SHP77 (cell line): ENCODE measurements at places on chromosomes 13 and 19.

- no peak for DNase-seq
Measured at GRCh38 chr19:5561559-5561958, 6.2 kb downstream of the TINCR start.

DNA sequence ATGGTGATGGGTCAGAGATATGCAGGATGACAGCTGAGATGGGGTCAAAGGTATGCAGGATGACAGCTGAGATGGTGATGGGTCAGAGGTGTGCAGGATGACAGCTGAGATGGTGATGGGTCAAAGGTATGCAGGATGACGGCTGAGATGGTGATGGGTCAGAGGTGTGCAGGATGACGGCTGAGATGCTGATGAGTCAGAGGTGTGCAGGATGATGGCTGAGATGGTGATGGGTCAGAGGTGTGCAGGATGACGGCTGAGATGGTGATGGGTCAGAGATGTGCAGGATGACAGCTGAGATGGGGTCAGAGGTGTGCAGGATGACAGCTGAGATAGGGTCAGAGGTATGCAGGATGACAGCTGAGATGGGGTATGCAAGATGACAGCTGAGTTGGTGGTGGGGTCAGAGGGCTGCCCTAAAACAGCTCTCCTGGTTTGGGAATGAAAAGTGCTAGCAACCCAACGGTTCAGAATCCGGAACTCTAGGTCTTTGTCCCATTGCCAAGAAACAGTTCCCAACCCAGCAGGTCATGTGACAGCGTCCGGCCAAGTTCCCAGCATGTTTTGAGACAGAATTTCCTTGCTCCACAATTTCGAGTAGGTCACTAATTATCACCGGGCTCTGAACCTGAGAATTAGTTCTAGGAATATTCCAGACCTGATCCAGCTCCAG, 3.2 kb downstream of the SELENOW start:
- no peak for DNase-seq

DNA sequence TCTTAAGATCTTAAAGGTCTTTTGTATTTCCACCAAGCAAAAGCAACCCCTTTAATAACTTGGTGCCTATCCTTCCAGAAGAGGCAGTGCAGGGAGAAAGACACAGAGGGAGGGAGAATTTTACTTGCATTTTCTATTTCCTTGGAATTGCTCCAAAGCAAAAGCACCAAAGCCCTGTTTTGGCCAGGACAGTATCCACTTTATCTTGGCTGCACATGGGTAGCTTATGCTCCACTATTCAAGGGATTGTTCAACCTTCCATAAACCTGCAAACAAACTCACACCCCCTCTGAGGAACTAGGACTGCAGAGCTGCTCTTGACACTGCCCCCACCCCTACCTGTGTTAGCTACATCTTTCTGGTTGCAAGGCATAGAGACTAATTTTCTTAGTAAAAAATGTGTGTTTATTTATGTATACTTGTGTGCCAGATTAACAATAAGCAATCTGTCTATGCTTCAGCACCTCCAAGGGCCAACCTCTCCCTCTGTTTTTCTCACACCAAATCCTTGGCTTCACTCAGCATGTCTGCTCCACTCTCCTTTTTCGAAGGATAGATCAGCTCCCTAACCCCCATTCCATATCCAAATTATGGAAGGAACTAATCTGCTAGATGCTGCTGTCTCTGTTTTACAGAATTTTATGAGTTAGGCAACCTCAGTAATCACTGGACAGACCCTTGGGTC, 68.1 kb upstream of the KLF12 start:
- no peak for DNase-seq

GRCh38 chr13:91459485-91459884, 61.1 kb downstream of the GPC5 start:
- no peak for DNase-seq

GRCh38 chr19:58429745-58430144, 10.2 kb downstream of the ZNF132 start:
- DNase-seq = no peak

DNA sequence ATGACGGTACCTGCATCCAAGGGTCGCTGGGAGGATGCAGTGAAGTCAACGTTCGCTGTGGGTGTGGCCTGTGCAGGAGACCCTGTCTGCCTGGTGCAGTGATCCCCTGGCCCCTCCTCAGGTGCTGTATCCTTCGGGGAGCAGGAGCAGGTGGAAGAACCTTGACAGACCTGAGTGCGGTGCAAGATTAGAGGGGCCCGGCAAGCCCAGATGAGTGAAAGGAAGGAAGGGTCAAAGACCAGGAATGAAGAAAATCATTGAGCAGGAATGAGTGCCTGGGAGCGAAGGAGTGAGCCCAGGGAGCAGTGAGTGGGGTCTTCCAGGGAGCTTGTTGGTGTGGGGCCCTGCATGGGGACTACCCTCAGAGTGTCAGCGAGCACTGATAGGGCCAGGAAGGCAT, 12.7 kb downstream of the B3GNT8 start:
- DNase-seq = no peak

DNA sequence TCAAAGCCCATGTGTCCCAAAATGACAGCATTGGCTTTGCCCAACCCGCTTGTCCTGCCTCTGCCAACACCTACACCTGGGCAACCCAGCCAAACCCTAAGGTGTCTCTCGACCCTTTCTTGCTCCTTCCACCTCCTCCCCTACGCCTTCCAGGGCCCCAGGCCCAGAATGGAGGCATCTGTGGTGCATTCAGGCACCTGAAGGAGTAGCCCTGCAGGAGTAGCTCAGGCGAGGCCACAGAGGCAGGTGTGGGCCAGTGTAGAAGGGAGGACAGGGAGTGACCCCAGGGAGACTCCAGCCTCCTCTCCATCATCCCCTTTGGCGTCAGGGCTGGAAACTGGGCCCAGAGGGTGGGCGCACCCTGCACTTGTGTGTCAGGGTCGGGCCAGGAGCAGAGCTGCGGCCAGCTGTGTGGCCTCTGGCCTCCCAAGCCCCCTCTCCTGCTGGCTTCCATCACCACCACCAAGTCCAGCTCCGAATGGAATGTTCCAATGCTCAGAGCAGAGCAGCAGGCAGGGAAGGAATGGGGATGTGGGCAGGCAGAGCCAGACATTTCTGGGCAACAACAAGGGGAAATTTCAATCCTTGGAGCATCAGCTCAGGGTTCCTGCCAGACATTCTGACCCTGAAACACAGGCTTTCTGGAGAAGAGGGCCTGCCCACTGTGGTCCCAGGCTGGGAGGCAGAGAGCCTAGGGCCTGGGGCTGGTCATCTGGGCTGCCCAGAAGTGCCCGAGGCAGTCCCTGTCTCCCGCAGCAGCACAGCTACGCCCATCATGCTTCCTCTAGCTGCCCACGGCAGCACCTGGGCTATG, 16.4 kb downstream of the PLEKHF1 start:
- DNase-seq = no peak

- DNase-seq = no peak
Measured at GRCh38 chr19:48591021-48591420, 15.5 kb upstream of the SPACA4 start.

- no peak for DNase-seq
Measured at GRCh38 chr19:1161716-1162115, 12.4 kb downstream of the SBNO2 start.

DNA sequence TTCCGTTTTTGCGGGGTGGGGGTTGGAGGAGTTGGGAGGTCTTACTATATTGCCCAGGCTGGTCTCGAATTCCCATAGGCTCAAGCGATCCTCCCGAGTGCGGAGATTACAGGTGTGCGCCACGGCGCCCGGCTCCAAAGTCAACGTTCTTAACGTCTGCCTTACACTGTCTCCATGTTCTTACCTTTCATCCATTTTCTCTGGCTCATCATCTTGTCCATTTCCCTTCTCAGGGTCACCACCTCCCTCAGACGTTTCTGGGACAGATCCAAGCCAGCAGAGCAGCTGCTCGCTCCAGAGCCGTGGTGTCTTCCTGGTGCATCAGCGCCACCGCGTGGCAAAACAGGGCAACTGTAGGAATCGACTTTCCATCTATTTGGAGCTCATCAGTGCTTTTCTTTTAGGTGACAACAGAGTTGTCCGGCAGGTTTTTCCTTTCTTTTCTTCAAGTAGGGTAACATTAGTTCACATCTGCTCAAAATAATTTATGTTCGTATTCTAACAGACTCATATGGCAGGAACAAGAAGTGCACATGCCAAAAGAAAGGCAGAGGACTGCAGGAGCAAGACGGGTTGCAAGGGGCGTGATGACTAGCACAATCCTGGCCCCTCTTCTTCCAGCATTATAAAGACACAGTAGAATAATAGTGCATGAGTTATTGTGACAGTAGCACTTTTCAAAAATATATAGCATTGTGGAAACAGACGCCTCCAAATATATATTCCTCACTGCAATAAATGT, 103.1 kb upstream of the ABCC4 start:
- peak; percentile 89 for DNase-seq

DNA sequence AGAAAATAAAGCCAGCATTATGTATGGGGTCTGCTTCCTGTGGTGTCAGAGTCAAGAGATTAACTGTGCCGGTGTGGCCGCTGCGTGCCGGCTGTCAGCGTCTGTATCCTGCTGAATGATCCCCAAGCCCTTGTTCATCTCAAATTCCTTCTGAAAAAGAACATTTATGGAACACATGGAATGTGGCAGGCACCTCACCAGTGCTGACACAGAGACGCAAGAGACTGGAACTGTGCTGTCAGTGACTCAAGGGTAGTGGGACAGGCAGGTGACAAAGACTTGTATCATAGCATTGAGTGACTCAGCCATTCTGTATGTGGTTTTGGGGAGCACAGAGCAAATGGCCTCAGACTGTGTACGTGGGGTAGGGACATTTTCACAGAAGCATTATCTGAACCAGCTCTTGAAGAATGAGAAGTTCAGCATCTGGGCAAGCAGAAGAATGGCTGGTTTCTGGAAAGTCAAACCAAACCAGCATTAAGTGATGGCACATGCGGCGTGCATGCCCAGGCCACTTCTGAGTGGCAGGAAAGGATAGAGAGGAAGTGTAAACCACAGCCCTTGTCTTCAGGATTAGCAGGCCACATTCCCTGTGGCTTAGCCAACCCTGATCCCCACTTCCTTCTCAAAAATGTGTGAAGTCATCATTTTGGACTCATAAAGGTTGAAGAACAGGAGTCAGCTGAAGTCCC, 54.0 kb upstream of the IRS2 start:
- DNase-seq = no peak

DNA sequence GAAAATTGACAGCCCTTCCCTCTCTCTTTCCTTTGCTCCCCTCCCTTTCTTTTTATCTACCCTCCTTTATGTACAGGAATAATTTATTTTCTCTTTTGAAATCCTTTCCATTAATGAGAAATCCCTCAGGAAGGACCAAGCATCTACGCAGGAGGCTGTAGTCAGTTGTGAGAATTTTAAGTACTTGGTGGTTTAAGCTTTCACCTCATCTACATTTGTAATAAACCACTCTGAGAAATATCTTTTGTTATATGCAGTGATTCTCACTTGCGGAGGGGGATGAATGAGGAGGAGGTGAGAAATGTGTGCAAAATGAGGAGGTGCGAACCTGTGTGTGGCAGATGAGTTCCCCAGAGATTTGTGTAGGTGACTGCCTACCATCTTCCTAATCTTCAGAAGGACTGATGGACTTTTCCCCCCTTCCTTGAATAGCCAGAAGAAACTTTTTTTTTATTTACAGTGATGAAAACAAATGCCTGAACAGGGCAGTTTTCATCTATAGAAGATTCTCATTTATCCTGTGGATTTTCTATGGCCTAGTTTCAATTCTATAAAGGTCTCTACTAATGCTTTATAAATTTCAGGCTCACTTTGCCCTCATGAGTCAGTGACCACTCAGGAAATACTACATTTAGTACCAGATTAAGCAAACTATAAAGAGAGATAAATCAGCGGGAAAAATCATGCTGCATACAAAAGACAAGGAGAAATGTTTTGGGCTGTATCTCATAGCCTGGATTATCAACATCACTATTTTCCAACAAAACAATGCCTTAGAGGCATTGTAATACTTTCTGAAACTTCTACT, 118.3 kb downstream of the LHFPL6 start:
- no peak for DNase-seq

DNA sequence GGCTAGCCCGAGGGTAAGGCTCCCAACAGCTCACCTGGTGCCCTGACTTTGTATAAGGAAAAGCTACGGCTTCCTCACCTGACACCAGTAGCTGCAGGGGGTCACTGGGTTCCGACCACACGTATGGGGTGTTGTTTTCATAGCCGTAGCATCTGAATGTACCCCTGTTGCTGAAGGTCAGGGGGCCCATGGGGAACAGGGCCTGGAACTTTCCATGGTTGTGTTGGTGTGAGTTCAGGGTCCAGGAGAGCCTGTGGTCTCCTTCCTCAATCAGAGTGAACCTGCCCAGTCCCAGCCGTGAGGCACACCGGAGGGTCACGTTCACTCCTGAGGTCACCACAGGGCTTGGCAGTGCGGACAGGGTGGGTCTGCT, 1.1 kb downstream of the LILRA4 start:
- DNase-seq = no peak

DNA sequence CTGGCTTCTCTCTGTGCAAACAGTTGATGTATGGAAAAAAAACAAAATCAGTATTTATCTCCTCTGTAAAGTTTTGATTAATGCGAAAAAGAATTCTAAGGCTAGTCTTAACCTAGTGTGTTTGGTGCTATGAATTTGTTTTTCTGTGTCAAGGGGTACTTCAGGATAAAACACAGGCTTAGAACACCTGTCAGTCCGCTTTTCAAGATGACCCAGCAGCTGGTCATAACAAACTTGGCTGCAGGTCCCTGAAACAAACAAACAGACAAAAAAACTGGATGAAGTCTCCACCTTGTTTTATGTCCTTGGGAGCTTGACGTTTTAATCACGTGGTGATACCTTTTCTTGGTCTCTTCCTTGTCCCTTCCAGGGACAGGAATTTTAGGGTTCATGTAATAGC, 689.3 kb downstream of the UQCRFS1 start:
- no peak for DNase-seq
